ENCODE measurements at places on chromosomes 12 and 14.

DNA sequence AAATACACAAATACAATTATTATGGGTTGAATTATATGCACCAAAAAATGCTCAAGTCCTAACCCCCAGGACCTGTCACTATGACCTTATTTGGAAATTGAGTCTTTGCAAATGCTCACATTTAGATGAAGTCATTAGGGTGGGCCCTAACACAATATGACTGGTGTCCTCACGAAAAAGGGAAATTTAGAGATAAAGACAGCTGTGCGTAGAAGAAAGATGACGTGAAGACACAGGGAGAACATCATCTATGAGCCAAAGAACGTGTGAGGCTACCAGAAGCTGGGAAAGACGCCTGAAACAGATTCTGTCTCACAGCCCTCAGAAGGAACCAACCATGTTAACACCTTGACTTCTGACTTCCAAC lies 259.2 kb downstream of the EMP1 start:
- DNase-seq = no peak

DNA sequence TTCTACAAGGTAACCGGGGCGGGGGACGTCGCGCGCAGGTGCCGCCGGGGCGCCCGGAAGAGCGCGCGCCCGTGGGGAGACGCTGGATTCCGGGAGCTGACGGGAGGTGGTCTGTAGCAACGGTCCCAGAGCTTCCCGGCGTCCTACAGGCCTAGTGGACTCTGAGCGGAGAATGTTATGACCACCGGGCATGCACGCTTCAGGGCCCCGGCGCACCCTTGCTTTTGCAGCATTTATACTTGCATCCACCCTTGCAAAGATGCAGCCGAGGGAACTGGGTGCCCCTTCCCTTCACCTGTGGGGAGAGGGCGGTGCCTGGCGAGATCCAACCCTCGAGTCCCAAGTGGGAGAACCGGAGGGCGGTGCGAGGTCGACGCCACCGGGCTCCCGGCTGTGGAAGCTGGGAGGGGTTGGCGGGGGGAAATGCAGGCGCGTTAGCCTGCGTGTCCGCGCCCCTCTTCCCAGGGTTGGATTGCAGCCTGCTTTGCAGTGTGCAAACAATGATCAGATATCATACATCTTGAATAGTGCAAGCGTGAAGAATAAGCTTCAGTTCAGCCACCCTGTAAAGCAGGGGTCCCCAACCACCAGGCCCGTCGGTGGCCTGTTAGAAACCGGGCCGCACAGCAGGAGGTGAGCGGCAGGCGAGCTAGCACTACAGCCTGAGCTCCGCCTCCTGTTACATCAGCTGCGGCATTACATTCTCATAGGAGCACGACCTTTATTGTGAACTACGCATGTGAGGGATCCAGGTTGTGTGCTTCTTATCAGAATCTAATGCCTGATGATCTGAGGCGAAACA lies 576 bp downstream of the ERP29 start:
- peak; percentile 63 for DNase-seq

- no peak for DNase-seq
Observed at GRCh38 chr14:49688701-49689030, 652 bp upstream of the POLE2 start.

DNA sequence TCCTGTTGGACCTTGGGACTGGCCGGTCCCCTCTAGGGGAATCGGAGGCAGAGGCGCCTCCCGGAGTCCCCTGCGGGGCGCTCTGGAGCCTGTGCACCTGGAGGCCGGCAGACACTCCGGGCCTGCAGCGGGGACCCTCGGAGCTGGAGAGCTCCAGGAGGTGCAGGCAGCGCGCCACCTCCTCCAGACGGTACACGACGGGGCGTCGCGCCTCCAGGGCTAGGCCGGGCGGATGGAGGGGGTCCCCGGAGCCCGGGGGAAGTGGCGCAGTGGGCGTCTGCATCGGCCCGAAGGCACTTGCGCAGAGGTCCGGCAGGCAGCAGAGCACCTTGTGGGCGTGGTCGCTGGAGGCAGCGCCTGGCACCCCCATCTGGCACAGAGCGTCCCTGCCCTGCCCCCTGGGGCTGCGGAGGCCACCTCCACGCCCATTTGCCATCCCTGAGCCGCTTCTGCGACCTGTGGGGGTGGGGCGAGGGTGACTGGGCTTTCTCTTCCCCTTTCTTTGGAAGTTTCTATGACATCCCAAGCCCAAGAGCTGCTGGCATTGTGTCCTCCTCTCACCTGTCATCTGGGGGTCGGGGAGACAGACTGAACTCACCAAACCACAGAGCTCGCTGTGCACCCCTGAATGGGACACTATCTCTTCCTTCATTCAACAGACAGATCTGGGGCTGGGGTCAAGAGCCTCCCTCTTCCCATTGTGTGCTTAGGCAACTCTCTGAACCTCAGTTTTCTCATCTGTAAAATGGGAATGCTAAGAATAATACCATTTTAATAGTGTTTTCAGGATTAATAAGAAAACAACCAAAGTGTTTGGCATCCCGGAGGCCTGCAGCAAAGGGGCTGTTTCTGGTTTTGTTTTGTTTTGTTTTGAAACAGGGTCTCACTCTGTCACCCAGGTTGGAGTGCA lies 37.5 kb upstream of the CORO1C start:
- no peak for DNase-seq

DNA sequence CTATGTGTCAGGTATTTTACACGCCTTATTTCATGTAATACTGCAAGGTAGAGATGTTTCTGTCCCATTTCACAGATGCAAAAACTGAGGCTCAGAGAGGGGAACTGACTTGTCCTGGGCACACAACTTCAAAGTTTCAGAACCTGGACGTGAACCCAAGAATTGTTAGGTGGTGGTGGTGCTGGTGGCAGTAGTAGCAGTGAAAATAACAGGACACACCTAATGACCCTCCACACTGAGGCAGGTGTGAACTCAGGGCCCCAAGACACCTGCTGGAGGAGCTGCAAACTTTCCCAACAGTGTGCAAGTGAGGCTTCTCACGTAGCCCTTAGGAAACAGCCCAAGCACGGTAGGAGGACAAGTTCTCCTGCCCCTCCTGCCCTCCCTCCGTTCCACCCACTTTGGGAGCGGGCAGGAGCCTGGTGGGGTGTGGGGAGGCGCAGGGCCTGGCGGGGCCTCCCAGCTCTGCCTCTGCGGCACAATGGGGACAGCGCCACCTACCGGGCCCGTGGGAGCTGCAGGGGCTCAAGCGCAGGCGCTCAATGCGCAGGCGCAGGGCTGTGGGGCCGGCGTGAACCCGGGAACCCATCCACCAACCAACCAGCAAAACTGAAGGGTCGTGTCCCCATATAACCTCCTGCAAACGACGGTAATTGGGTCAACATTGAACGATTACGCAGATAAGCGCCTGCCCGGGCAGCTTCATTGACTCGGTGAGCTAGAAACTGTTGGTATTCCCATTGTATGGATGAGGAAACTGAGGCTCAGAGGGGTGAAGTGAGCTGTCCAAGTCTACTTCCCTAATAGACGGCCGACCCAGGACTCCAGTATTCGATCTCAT lies 12.0 kb upstream of the TRPV4 start:
- peak; percentile 82 for DNase-seq

DNA sequence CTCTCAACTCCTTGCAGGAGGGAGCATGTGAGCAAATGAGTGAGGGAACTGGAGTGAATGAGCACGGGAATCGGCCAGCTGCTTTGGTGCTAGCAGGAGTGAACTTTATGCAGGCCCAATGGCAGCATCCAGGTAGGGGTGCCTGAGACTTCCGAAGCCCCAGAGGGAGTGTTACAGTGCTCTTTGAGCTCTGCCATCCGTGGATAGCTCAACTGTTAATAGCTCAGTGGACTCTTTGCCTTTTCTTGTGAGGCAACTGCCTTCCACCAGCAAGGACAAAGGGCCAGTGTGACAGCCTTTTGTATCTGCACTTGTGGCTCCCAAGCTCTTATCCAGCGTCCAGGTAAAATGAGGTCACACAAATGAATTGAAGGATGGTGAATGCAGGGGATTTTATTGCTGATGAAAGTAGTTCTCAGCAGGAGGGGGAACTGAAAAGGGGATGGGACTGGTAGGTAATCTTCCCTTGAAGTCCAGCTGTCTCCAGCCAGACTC lies 12.9 kb downstream of the CREBL2 start:
- no peak for DNase-seq

GRCh38 chr12:73731658-73732057 lies 806.0 kb upstream of the ATXN7L3B start:
- DNase-seq = no peak

DNA sequence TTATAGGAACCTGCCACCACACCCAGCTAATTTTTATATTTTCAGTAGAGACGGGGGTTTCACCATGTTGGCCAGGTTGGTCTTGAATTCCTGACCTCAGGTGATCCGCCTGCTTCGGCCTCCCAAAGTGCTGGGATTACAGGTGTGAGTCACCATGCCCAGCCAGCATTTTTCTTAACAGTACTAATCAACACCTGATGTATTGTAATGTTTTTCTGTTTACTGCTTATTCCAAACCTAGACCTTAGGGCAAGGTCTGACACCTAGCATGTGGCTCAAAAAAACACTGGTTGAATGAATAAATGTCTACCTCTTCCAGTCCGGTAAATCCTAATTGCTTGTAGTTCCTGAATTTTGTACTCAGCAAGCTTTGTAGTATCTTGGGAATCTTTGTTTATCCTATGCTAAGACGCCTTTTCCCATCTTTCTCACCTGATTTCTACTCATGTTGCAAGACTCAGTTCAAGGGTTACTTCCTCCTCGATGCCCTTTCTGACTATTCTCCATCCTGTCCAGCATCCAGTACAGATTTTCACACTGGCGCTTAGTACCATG lies 2.8 kb downstream of the PAN2 start:
- DNase-seq = no peak

GRCh38 chr14:64604001-64604400 lies 54.2 kb downstream of the PPP1R36 start:
- DNase-seq = no peak

GRCh38 chr14:39175445-39176262 lies 600 bp downstream of the PNN start:
- peak; percentile 12 for DNase-seq

DNA sequence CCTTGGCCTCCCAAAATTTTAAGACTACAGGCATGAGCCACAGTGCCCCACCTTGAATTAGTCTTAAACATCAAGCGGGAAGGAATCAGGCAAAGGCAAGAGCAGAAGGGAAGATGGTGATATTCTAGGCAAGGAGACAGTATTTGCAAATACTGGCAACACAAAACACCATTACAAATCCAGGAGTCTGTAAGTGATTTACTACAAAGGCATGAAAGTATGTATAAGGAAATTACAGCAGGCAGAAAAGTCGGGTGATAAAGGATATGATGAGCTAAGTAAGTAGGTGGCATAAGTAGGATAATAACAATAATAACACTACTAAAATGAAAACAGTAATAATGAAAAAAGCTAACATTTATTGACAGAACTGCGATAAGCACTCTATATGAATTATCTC lies 28.5 kb downstream of the FMNL3 start:
- DNase-seq = no peak

DNA sequence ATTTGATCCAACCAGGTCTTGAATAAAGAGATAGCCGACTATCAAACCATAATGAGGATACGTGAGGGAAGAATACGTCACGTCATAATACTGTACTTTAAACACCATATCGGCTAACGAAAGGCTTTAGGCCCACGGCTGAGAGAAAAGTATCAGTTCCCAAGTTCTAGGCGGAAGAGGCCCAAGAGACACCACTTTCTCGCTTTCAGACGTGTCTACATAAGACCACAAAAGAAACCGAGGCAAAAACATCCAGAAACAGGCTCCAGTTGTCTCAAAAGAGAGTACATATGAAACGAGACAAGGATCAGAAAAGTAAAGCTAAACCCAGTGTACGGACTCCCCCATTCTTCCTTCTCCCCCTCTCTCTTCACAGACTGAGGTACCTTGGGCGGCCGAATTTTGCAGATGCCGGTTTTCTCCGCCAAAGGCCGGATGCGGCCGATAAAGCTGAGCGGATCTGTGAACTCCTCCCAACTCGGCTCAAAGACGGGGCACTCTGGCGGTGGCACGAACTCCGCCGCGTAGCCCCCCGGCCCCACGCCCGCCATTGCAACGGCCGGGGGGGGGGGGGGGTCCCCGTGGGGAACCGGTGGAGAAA lies 479 bp downstream of the KDM5A start:
- peak; percentile 11 for DNase-seq

DNA sequence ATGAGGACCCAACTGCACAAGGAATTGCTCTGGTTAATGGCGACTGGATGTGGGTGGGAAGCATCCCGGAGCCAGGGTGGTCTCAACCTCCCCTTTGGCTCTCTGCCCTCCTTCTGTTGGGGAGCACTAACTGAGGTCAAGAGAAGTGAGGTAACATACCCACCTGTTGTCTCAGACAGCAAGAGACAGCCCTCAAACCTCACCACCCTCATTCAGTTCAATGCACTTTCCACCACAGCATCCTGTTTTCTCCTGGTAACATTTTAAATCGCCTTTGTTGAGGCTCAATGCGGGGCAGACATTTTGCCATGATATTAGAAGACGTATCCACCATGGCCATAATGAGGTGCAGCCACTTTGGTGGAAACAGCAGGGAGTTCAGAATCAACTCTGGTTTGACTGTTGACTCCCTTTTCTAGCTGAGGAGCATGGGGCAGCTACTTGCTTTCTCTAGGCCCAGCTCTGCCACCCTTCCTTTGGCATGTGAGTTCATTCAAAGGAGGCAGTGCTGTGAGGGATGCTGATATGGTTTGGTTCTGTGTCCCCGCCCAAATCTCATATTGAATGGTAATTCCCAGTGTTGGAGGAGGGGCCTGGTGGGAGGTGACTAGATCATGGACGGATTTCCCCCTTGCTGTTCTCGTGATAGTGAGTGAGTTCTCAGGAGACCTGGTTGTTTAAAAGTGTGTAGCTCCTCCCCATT lies 338.6 kb downstream of the PCNX1 start:
- no peak for DNase-seq

GRCh38 chr12:80559766-80560165 lies 115.7 kb downstream of the PTPRQ start:
- no peak for DNase-seq

DNA sequence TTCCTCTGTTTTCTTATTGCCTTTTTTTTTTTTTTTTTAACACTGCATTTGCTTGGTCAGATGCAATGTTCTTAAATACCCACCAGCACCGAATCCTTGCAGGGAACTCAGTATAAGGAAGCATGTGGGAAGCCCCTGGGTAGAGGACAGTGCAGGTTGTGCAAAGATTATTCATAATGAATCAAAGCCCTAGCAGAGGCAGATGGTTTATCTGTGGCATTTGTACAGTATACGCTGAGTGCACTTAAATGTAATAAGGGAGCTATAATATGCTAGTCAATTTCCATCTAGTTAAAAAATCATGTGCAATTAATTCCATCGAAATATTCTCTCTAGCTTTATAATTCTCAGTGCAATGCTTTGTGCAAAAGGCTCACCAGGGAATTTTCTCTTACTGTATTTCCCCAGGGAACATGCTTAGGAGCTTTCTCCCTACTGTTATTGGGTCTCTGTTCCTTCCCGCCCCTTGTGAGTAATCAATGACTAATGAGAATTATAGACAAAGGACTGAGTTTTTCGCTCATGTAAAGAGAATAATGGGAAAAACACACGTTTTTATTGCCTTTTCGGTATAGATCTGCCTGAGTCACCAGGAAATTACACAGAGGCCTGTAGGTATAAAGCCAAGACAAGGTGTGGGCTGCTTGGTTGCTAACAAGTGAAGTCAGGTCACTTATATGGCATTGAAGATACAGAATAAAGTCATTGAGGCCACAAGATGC lies 1214.3 kb upstream of the TMEM132C start:
- no peak for DNase-seq

GRCh38 chr12:130480887-130481286 lies 143.2 kb downstream of the PIWIL1 start:
- no peak for DNase-seq

All from stimulated activated CD8-positive, alpha-beta memory T cell treated with anti-CD3 and anti-CD28 coated beads, Interleukin-15, amount 100 ng/mL, for 48 hours (primary cell).